ENCODE measurements at places on chromosomes 13 and 19.

DNA sequence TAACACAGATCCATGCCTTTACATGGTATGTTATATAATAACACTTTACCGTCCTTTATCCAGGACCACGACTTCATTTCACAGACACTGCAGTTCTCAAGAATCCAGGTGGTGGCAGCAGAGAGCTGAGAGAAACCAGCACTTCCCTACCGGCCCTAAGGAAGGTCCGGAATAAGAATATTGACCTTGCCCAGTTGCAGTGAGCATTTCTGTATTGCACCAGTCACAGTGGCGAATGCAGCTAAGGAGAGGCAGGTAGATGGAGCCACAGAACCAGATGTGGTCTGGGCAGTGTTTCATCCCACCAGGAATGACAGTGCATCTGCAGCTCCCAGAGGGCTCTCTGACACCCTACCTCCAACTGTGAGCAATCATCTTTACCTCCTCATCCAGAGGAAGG, 44.6 kb downstream of the ZNF787 start:
- peak; percentile 62 for DNase-seq

DNA sequence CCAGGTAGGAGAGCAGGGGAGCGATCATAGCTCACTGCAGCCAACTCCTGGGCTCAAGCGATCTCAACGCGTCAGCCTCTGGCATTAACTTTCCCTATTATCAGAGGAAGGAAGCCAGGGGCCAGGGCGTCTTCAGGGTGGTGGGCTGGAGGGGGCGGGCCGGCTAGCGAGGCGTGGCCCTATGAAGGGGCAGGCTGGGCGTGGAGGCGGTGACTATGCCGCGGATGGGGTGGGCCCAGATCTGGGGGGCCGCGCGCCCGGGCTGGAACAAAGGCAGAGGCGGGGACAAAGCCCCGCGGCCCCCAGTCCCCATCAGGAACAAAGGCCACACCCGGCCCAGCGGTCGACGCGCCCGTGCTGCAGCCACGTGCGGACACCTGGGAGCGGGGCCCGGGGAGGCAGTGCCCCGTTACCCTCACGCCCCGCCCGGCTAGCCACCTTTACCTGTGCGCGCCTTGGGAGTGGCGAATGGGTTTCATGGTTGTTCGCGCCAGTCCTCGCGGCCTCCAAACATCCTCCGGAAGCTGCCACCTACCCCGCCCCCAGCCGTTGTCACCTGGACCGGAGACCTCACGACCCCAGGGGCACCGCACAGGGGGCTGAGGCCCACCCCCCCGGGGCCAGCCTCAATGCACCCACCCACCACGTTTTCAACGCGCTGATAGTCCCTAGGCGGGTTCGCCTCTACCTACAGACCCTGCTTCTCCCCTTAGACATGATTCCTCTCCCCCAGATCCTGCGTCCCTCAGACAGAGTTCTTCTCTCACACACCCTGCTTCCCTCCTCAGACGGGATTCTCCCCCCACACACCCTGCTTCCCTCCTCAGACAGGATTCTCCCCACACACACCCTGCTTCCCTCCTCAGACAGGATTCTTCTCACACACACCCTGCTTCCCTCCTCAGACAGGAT, 5.4 kb upstream of the TRIM28 start:
- DNase-seq: peak; percentile 56

- no peak for DNase-seq
These were observed 36.8 kb downstream of the UFM1 start for GRCh38 chr13:38386421-38386820.

- DNase-seq: no peak
These were observed 11.3 kb downstream of the LILRB4 start for GRCh38 chr19:54674021-54674617.

DNA sequence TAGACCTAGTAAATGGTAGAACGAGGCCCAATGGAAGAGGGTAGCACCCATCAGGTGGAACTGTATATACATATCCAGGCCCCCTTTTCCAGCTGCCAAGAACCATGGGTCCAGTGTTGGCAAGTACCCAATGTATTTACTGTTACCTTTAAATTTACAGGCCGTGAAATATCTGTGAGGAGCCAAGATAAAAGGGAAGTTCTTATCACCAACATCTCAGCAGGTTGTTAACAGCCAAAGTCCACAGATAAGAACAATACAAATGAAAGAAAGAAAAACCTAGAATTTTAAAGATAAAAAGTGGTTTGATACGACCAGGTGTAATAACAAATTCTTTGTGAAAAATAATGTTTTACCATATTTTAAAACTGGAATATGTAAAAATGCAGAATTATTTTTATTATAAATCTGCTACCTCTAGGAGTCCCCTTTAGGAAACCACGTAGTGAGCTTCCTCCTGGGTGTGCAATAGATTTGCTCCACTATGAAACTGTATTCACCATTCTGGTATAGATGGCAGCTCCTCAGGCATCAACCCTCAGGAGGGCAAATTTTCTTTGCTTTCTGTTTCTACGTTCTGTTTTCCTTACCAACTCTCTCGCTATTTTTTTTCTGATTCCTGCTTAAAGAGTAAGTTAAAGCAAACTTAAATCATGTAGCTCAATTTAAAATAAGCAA, 292.2 kb upstream of the SLC10A2 start:
- DNase-seq: no peak

GRCh38 chr13:98810746-98811145, 58.3 kb upstream of the SLC15A1 start:
- DNase-seq: no peak

DNA sequence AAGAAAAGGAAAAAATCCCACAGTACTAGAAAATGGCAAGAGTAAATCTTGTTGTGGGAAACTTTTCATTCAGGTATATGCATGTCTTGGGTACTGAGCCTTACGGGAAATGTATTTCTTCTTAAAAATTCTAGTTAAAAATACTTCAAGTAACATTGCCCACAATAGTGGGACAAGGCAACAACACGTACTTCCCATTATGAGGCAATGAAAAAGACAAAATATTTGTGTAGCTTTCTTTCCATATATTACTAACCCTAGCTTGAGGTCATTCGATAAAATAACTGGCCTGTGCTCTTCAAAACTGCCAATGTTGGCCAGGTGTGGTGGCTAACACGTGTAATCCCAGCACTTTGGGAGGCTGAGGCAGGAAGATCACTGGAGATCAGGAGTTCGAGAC, 99.2 kb downstream of the INSR start:
- DNase-seq: no peak

Measured in activated T-cell treated with anti-CD3 and anti-CD28 coated beads, Interleukin-2, amount 50 U/mL, for 48 hours (primary cell).